Heart left ventricle (tissue), 16 donors: ENCODE measurements at places on chromosomes 2 and 18. TPM values are rescaled to one million over a fixed set of nuclear protein-coding genes. Genes with fewer than 3 reads are reported as not detected.

GRCh38 chr2:69036926-69037325 is 23.9 kb downstream of the ANTXR1 start:
- no peak for DNase-seq

Gene SKOR2
- not detected for total RNA-seq

DNA sequence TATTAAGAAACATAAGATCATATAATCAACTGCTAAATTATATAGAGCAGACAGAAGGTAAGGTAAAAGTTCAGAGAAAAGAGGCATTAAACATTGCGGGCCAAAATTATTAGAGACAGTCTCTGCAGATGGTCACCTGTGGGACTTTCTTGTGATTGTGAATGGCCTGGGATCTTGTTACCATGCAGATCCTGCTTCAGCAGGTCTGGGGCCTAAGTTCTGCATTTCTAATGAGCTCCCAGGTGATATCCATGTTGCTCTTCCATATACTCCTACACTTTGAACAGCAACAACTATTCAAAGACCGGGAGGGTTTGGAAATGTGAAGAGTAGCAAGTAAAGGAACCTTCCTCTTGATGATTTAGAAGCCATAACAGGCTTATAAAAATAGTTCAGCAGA is 8.5 kb upstream of the ETAA1 start:
- no peak for DNase-seq

Gene ALKAL2
- total RNA-seq: 4.7 TPM
